T-helper 9 cell (primary cell): ENCODE measurements at places on chromosomes 5 and 9.

DNA sequence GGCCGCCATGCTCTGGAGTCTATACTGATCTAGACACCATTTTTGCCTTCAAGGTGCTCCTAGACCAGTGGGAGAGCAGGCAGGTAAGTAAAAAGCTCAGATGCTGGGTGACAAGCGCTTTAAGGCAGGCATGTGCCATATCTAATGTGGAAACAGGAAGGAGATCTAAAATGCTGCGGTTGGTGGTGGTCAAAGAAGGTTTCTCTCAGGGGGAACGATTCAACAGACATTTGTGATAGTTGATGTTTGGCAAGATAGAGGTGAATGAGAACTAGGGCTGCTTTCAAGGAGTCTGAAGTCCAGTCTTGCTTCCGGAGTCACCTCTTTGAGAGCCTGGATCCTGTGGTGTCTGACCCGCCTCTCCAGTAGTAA is 146.2 kb upstream of the KLF4 start:
- no peak for DNase-seq

- DNase-seq, result no peak
Measured at GRCh38 chr9:107690021-107690420, 200.5 kb upstream of the KLF4 start.

DNA sequence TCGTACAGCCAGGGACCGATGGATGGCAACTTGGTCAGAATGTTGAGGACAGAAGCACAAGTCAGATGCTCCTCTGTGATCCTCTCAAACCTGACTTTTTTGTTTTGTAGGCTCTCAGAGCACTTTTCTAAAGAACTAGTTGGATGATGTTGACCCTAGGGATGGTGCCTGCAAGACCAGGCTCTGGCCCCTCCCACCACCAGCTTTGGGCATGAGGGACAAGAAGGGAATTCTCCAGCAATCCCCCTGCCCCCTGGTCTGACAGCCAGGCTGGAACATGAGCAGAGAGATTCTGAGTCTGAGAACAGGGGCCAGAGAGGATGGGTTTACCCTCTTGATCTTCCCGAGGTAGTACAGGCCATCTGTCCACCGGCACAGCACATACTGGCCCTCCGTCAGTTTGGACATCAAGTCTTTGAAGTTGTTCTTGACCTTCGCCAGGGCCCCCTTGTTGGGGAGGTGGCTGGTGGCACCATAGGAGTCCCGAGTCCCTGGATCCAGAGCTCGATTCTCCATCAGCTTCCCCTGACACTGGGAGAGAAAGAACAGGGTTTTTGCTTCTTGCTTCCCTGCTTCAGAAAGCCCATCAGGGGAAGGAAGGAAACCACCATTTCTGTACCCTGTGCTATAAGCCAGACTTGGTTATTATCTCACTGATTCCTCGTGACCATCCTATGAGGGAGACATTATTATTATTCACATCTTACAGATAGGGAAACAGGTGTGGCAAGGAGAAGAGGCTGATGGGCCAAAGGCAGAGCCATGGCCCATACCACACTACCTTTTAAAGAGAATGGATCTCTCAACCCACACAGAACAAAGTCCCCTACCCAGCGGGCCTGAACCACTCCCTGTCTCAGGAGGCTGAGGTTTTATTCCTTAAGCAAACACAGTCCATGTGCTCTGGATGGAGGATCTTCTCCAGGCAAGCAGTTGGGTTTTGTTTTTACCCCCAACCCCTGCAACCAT is 2.5 kb downstream of the PHF19 start:
- DNase-seq, result no peak

GRCh38 chr5:173474881-173475287 is 141.6 kb downstream of the BOD1 start:
- DNase-seq, result no peak

DNA sequence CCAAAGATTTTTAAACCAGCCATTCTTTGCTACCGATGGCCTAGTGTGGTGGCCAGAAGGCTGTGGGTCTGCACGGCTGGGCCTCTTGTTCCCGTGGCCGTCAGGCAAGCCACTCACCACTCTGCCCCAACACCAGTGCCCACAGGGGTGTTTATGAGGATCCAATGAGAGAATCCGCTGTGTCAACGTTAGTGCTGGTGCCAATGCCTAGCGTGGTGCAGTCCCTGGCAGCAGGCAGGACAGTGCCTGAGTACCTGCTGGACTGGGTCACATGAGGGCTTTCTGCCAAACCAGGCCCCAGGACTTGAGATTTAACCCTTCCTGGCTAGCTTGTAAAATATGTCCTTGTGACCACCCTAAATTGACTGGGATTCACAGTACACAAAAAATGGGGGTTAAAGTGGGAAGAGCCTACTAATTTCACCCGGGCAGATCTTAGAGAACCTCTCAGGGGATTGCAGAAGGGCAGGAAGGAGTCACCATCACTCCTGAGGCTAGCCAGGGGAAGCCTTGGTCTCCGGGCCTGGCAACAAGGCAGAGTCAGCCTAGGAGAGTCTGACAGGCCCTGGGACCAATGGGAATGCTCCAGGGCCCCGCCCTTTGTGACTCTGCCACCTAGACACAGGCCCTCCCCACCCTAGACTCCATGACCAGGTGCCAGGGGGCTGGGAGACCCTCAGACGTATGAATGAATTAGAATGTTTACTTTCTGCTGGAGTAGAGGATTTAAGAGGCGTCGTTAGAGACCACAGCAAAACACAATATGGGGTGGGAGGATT is 63.2 kb upstream of the FSTL4 start:
- no peak for DNase-seq

- no peak for DNase-seq
Measured at GRCh38 chr5:113692891-113693457, 179.5 kb downstream of the YTHDC2 start.

- DNase-seq, result no peak
Measured at GRCh38 chr5:9104571-9105339, 441.1 kb downstream of the SEMA5A start.

- DNase-seq, result no peak
Measured at GRCh38 chr9:106755736-106756135, 107.2 kb upstream of the ZNF462 start.

GRCh38 chr5:135211791-135212190 is 177.8 kb upstream of the PITX1 start:
- no peak for DNase-seq

- DNase-seq, result no peak
Measured at GRCh38 chr5:33166522-33166921, 274.2 kb upstream of the TARS1 start.

DNA sequence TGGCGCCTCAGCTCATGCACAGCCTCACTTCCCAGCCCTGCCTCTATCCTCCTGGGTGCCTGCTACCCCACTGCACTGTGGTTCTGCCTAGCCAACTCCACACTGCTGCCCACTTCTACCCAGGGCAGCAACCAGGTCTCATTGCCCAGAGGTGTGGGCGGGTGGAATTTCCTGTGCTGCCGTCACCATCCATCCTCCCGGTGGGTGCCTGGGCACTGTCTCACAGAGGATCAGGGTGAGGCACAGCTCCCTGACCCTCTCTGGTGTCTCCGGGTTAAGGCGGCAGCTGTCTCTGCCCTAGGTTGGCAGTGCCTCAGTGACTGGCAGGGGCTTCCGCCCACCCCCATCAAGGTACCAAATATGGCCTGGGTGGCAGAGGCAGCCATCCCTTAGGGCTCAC is 4.3 kb upstream of the MTMR12 start:
- no peak for DNase-seq

- no peak for DNase-seq
Measured at GRCh38 chr5:160903551-160903950, 51.5 kb upstream of the ATP10B start.

DNA sequence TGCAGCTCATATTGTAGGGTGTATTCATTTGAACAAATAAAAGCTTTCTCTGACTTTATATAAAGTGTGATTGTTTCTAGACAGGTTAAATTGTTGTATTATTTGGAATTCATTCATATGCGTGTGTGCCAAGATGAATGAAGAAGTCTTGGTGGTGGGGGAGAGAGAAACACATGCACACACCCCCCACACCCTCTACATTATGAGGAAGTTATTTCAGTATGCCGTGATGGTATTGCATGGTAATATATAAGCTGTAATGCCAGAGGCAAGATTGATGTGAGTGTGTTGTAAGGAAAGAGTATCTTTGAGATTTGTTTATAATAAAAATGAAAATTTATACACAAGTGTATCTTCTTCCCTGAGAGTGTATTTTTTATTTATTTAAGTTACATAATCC is 71.0 kb downstream of the IPO11 start:
- DNase-seq, result no peak

GRCh38 chr5:116013936-116014335 is 18.3 kb upstream of the ARL14EPL start:
- no peak for DNase-seq

- no peak for DNase-seq
Measured at GRCh38 chr9:95360866-95361265, 43.4 kb upstream of the FANCC start.

DNA sequence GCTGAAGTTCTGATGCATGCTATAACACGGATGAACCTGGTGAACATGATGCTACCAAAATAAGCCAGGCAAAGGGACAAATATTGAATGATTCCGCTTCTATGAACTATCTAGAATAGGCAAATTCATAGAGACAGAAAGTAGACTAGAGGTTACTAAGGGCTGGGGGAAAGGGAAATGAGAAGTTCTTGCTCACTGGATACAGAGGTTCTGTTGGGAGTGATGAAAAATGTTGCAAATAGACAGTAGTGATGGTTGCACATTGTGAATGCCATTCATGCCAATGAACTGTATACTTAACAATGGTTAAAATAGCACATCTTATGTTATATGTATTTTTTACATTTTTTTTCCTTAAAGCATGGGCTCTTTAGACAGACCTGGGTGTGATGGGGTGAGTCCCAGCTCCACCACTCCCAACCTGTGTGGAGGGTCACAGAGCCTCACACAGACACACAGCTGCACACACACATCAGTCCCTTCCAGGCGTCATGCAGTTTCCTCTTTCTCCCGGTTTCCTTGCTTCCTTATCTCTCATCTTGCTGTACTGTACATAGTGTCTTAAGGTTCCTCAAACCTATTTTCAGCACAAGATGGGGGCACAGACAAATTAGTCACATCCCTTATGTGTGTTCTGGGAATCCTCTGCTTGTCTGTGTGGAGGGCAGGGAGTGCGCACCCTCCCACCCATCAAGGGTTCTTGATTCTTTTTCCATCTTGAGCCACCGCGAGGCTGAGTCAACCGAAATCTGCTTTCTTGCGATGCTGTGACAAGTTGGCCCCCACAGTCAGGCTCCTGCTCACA is 192.9 kb downstream of the CRB2 start:
- no peak for DNase-seq

DNA sequence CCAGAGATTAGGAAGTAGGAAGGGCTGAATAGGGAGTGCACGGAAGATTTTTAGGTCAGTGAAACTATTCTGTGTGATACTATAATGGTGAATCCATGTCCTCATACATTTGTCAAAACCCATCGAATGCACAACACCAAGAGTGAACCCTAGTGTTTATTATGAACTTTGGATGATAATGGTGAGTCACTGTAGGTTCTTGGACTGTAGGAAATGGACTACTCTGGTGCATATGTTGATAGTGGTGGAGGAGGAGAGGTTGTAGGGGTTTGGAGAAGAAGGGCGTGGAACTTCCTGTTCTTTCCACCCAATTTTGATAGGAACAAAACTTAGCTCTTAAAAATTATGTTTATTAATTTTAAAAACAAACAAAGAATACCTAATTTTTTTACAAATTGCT is 14.3 kb downstream of the CTSL start:
- no peak for DNase-seq

DNA sequence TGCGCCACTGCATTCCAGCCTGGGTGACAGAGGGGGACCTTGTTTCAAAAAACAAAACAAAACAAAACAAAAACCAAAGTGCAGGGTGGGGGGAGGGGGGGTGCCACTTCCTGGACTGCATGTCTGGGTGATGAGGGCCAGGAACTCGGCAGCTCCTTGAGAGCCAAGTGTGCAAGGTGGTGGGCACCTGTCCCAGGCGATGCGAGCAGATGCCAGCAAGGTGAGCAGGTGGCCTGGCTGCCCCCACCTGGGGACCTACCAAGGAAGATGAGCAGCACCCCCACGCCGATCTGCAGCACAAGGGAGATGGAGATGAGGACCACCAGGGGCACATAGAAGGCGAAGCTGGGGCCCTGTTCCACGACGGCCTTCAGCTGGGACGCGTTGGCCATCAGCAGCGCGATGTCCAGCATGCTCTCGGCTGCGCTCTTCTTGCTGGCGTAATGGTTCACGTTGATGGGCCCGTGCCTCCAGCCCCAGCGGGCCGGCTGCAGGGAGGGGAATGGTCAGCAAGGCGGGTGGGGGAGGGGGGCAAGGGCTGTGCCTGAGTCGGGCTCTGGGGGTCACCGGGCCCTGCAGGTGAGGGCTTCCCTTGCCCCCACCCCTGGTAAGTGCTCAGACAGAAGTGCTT is 7.8 kb downstream of the NINJ1 start:
- DNase-seq, result peak; percentile 0

GRCh38 chr5:78806544-78806943 is 158.0 kb upstream of the LHFPL2 start:
- DNase-seq, result no peak

DNA sequence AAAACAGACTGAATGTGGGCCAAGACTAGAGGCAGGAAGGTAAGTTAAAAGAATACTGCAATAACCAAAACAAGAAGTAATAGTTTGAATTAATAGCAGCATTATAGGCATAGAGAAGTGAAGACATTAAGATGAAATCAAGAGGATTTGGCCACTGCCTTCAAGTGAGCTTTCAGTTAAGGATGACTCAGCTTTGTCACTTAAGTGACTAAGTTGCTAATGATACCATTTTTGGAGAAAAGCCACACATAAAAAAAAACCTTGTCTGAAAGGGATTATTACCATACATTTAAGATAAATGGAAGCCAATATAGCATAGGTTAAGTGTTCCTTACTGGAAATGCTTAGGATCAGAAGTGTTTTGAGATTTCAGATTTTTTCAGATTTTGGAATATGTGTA is 57.0 kb downstream of the ECPAS start:
- no peak for DNase-seq

DNA sequence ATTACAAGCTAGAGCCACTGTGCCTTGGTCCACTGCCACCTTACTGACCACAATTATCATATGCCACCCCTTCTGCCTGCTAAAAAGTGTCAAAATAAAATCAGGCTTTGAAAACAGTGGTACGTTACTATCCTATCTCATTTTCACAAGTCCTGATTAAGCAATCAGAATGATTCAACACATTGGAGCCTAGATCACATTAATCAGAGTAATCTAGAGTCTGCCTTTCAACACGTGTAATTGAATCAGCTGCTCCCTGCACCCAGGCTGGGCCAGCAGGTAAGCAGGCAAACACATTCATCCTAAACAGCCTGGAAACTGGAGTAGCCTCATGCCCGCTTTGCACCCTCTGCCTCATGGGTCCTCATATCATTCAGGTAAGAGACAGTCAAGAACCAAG is 186.2 kb downstream of the DCP2 start:
- no peak for DNase-seq

- DNase-seq, result no peak
Measured at GRCh38 chr5:138033907-138034306, 1.0 kb upstream of the FAM13B start.
